Right renal pelvis (tissue), 4 donors: ENCODE measurements at places on chromosomes 3 and 15.

GRCh38 chr15:101578443-101578894, 73.7 kb downstream of the TM2D3 start:
- DNase-seq, result no peak

DNA sequence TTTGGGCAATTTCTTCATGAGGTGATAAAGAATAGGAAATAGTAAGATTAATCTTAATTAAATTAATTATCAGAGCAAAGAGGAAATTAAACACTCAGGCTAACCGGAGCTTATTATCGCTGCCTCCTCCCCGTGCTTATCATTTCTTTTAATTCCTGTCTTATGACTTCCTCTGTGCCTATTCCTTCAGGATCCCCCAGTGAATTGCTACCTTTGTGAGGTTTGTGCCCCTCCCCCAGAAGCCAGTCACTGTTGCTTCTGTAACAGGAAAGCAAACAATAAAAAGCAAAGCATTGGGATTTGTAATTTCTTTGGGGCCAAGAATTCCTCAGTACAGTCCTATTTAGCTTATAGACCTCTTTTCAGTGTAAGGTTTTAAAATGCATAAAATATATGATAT, 164.5 kb downstream of the CADPS start:
- no peak for DNase-seq

DNA sequence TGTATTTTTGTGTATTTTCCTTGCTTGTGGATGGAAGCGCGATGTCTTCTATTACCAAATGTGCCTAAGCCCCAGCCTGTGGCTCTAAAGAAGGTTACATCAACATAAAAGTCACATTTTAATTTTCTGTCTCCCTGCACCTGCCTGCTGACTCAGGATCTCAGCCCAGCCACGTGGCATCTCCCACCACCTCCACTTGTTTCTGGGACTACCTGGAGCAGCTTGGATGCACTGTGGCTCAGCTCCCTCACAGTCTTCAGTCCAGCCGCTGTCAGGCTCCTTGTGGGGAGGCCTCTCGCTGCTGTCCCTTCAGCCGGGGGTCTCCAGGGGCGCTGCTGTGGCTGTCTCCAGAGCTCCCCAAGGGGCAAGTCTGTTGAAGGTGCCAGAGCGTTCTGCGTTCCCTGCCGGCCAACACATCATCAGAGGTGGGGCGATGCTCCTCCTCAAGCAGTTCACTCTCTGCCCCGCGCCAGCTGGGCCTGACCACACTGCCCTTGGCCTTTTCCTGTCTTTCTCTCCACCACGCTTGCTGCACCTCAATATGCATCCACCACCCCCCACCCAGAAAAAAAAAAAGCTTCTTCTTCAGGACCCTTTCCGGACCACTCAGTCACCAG, 47.7 kb upstream of the BDH1 start:
- DNase-seq, result no peak

- DNase-seq, result no peak
Measured at GRCh38 chr15:77018796-77019505, 24.0 kb downstream of the PSTPIP1 start.

DNA sequence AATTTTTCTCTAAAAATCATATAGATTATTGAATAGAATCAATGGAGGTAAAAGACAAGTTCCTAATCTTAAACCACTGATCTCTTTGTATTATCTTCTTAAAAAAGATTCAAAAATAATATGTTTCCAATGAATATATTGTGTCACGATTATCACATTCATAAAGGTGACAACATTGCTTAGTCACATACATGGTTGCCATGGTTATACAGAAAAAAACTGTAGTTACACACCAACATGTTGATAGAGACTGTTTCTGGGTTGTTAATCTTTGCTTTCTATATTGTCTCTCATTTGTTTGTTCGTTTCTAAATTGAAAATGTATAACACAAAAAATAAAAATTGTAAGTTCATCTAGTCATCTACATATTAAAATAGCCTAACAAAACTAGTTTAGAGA, 376.0 kb upstream of the ALCAM start:
- DNase-seq, result no peak

DNA sequence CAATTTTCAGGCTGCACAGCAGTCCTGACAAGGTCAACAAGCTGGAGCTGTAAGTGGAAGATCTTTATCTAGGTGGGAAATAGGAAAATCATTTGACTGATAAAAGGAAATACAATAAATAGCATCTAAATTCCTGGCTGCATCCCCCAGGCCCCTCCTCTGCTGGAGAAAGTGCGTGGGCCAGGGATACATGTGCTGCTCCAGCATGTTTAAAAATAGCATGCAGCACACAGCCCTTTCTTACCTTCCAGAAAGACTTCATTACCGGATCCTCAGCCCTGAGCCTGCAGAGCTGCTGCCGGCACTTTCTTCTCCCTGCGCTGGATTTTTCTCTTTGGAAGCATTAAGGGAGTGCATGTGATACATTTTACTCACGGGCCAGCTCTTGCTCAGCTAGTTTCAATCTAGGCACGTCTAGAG, 77.3 kb downstream of the HMG20A start:
- DNase-seq, result no peak

DNA sequence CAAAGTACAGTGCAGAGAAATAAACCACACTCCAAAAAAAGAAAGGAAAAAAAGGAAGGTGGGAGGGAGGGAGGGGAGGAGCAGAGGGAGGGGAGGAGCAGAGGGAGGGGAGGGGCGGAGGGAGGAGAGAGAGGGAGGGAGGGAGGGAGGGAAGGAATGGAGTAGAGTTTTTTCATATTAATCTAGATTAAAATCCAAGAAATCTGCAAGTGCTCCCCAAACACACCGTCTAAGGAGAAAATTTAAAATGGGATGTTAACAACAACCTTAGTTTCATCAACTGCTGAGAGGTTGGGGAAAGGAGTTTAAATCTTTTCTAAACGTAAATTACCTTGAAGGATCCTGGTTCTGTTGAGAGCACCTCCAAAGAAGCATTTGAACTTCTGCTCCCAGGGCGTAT, 6.6 kb downstream of the FSIP1 start:
- DNase-seq, result no peak

GRCh38 chr3:155080692-155081091, 573 bp downstream of the MME start:
- DNase-seq, result no peak

- DNase-seq, result no peak
Measured at GRCh38 chr3:170222647-170223541, 670 bp downstream of the PRKCI start.

DNA sequence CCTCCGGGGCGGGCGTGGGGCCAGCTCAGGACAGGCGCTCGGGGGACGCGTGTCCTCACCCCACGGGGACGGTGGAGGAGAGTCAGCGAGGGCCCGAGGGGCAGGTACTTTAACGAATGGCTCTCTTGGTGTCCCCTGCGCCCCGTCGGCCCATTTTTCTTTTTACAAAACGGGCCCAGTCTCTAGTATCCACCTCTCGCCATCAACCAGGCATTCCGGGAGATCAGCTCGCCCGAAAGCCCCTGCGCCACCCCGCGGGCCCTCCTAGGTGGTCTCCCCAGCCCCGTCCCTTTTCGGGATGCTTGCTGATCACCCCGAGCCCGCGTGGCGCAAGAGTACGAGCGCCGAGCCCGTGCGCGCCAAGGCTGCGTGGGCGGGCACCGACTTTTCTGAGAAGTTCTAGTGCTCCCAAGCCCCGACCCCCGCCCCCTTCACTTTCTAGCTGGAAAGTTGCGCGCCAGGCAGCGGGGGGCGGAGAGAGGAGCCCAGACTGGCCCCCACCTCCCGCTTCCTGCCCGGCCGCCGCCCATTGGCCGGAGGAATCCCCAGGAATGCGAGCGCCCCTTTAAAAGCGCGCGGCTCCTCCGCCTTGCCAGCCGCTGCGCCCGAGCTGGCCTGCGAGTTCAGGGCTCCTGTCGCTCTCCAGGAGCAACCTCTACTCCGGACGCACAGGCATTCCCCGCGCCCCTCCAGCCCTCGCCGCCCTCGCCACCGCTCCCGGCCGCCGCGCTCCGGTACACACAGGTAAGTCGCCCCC, at the start of gene THBS1:
THBS1 (plus strand) TSS at position 595 of the 757 bp plus-strand sequence. CDS start 779 bp downstream, outside the sequence.
- DNase-seq, result peak; percentile 80

- DNase-seq, result no peak
Measured at GRCh38 chr3:123102826-123103225, 36.0 kb downstream of the PDIA5 start.

DNA sequence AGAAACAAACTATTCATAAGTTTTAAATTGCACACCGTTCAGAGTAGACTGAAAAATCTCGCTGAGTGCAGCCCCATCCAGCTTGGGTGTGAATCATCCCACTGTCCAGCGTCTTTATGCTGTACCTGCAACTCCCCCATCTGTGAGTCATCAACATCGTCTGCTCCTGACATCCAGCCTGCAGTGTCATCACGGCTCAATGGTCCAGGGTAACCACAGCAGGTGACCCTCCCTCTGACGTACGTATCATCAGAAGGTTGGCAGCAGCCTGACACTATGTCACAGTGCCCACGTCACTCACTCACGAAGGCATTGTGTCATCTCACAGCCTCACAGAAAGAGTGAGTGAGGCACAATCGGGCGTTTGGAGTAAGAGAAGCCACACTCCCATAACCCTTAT, 65.2 kb downstream of the TPRA1 start:
- no peak for DNase-seq

- DNase-seq, result no peak
Measured at GRCh38 chr3:71132995-71133730, 450.4 kb downstream of the FOXP1 start.

DNA sequence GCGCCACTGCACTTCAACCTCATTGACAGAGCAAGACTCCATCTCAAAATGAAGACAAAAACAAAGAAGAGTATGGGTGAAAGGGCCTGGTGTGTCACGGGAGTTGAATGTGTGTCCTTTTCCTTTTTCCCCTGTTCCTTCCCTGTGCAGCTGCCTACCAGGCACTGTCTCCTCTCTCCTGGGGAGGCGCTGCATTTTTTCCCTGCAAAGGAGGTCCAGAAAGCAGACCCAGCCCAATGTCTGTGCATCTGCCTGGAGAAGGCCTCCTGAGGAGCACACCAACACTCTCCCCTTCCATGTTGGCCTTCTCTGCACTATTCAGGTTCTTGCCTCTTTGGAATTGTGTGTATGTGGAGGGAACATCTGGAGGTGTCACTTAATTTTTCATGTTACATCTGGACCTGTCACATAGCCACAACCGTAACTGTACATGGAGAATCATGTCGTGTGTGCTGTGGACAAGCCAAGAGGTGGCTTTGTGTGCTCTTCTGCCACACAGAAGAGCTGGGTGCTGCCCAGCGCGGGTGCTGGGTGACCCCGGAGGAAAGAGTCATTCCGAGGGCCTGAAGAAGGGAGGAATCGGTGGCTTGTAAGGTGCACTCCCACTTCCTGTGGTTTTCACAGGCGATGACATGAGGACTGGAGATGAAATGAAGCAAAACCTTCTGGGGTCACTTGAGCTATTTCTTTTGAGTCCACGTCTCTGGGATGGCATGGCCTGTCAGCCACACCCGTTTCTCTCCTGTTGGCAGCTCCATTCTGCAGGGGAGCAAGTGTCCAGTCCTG, 46.5 kb upstream of the CGNL1 start:
- DNase-seq, result no peak

DNA sequence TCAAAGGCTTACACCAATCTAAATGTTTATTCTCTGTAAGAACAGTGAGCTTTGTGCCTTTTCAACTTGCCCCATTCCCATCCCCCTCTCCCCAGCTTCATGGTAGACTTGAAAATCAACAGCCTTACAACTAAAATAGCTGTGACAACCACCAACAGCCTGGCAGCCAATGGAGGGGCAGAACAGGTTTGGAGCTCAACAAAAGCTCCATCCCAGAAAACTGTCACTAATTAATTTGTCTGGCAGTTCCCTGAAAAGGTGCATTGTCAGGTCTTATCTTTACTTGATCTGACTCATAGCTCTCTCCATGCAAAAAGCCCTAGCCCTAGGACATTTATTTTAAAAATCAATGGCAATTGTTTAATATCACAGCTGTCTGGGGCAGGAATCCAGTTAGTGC, 22.6 kb downstream of the MTHFS start:
- no peak for DNase-seq

GRCh38 chr3:101478980-101479379, 34.0 kb downstream of the SENP7 start:
- no peak for DNase-seq

GRCh38 chr3:62815981-62816380, 59.2 kb downstream of the CADPS start:
- DNase-seq, result no peak

DNA sequence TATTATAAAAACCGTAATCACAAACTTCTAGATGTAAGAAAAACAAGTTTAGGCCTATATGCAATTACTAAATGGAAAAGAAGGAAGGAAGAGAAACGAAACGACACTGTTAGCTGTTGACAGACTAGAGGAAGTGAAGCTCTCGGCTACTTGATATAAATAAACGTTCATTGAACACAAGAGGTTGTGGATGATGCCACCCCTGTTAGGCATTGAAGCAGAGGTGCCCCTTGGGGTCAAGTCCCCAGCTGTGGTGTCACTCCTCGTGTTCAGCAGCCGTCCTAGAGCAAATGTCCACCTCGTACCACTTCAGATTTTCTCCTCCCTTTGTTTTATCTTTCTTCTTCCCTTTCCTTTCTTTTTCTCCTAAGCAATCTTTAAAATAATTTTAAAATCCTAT, 146.5 kb upstream of the UBE2E1 start:
- DNase-seq, result no peak

DNA sequence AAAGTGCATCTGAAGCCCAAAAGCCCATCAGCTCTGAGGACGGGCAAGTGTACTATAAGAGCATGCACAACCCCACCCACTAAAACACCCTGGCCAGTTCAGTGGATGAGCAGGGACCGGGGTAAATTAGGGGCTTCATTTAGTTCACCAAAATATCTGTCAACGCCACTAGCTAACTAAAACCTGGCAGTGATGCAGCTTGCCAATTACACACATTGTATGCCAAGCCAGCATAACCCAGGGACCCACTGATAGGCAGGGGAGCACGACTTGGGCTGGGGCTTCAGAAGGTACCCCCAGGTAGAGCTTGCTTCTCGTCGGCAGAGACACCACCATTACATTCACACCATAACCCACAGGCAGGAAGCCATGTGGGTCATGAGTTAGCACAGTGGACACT, 47.0 kb downstream of the PTPN23 start:
- DNase-seq, result no peak

- DNase-seq, result no peak
Measured at GRCh38 chr15:81923561-81924350, 122.1 kb downstream of the MEX3B start.

DNA sequence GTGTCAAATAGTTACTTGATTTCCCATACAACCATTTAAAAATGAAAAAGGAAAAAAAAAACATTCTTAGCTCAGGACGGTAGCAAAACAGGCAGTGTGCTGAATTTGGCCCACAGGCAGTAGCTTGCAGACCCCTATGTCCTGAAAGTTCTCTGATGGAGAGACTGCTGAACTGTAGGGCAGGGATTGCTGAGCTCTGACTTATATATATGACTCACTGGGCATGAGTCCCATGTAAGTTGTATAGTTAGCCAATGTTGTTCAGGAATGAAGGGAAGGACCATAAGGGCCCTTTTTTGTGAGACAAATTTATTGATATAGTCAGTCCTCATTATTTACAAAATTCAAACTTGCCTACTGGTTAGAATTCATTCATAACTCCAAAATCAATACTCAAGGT, 36.9 kb upstream of the FRMD4B start:
- DNase-seq, result no peak

DNA sequence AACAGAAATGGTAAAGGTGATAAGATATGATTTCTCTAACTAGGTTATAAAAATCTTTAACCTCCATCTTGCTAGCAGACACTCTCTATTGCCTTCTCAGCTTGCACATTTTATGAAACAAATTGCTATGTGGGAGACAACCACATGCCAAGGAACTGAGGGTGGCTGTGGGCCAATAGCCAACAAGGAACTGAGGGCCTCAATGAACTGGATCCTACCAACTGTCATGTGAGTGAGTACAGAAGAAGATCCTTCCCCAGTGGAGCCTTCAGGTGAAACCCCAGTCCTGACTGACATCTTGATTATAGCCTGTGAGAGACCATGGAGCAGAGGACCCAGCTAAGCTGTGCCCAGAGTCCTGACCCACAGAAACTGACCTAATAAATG, 129.2 kb upstream of the LRIG1 start:
- DNase-seq, result no peak
